ENCODE measurements at places on chromosomes 3 and 15. TPM values are rescaled to one million over a fixed set of nuclear protein-coding genes. Genes with fewer than 3 reads are reported as not detected.

SLC12A8 gene
- total RNA-seq, result 61.4 TPM

GRCh38 chr3:128472449-128473179 lies 5.9 kb upstream of the DNAJB8 start:
- DNase-seq, result no peak

DNA sequence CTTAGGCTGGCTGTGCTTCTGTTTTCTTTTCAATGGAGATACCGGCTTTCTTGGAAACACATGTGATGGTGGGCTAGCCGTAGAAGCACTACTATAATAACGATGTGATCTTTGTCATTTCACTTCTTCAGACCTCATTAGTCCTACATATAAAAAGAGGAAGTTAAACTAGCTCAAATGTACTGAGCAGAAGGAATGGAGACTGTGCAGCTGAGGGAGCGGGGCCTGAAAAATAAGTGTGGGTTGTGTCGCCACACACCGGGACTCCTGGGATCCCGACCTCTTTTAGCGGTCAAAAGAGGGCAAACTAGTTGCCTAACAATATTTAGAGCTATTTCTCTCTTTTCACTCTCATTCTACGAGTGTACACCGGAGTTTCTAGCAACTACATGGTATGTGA lies 1.0 kb upstream of the RNF7 start:
- no peak for DNase-seq

DNA sequence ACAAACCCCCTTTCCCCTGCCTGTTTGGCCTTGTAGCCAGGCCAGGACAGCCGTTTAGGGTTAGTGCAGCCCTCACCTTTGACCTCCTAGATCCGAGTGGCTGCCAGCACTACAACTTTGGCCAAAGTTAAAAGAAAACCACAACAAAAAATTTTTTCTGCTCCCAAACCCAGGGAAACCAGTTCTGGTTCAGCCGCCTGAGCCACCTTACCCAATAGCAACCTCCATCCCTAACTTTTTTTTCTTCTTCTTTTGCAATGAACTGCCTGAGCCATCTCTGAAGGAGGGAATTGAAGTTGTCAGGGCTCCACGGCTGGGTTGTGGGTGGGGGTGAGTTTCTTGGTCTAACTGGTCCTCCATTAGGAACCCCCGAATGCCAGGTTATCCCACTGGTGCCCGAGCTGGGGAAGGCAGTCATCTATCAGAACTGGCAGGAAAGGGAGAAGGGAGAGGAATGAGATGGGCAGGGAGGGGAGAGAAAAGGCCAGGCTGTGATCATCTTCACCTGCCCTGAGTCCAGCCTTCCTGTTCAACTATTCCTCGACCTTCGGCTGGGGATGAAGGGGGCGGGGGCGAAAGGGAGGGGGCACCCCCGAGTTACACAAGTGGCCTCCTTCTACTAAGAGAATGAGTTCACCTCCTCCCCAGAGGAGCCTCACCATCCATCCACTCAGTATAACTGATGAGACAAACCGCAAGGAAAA lies 6.2 kb upstream of the NR2F2 start:
- DNase-seq, result no peak

- no peak for DNase-seq
These were observed 12.7 kb upstream of the MINDY4B start for GRCh38 chr3:150917951-150918350.
